SJCRH30 (cell line): ENCODE measurements at places on chromosomes 4 and X.

DNA sequence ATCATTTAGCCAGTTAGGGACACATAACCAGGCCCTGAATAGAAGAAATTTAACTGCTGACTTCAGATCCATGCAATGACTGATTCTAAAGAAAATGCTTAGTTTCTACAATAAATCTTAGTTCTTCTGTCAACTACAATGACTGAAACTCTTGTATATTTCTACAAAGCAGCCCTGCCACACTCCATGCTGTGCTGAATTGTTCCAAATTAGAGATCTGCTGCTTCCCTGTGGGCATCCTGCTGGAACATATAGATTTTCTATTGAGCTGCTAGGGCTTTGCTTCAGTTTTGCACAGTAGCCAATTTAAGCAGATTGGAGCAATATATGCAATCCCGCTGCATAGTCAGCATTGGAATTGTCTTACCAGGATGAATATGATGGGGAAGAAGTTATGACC lies 312.8 kb upstream of the SMIM31 start:
- no peak for DNase-seq

DNA sequence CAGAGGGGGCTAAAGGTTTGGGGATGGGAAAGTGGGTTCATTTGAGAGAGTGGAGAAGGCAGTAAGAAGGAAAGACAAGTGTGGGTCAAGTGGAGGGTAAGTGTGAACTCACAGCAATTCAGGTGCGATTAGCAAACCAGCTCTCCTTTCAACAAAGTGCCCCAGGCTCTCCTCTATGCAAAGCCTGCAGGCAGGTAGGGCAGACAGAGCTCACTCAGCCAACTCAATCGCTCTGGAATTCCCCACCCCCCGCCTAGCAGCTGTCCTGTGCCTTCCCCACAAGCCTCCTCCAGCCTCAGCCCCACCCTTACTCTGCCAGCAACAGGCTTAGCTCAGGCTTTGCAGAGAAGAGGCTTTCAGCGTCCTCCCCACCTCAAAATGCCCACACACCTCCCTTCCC lies 14.8 kb upstream of the MAMLD1 start:
- peak; percentile 77 for DNase-seq

- DNase-seq: no peak
Observed at GRCh38 chr4:126710935-126711334, 921.8 kb upstream of the INTU start.

- DNase-seq: no peak
Observed at GRCh38 chrX:31506928-31507327, 435.1 kb upstream of the FTHL17 start.

- no peak for DNase-seq
Observed at GRCh38 chr4:20356565-20356964, 104.9 kb downstream of the SLIT2 start.

DNA sequence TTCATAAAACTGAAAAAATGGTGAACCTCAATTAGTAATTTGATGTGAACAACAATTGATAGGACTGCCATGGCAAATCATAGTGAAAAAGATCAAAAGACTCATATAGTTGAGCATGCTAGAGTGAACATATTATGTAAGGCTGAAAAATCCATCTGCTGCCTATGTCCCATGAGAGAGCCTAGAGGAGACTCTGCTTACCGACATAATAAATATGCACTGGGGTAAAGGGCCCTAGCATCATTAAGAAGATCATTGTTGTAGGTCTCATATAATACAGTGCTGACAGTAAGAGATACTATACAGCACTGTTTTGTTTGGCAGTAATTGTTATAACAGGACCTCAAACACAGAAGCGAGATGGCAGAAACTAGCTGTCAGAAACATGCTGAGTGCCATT lies 229.0 kb downstream of the PABPC4L start:
- DNase-seq: no peak

DNA sequence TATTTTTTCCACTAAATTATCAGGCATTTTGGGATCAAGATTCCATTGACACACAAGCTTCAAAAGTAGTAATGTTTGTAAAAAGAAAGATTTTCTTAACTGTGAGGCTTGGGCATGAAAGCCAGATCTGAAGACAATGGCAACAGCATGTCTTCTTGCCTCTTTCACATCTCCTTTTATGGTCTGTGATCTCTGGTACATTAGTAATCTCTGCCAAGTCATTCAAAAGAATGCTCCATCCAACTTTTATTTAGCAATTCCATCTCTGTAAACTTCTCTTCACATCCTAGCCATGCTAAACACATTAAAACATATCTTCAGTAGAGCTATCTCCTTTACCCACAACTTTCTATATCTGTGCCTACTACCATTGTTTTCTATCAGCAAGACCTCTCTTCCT lies 465.4 kb downstream of the FAT4 start:
- DNase-seq: no peak

DNA sequence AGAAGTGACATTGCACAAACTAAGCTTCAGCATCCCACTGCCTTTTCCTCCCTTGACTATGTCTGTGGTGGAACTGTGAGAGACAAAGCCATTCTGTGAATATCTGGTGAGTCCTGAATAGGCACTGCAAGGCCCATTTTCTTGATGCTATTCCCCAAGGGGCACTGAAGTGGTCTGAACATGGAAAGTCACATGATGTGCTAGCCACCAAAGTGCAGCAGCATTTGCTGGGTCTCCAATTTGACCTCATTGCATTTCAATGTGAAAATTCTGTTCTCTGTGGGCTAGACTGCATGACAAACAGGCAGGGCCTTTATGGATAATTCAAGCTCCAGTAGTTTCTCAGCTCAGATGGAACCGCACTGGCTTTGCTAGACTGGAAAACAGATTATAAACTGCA lies 627.4 kb upstream of the BOD1L1 start:
- no peak for DNase-seq

DNA sequence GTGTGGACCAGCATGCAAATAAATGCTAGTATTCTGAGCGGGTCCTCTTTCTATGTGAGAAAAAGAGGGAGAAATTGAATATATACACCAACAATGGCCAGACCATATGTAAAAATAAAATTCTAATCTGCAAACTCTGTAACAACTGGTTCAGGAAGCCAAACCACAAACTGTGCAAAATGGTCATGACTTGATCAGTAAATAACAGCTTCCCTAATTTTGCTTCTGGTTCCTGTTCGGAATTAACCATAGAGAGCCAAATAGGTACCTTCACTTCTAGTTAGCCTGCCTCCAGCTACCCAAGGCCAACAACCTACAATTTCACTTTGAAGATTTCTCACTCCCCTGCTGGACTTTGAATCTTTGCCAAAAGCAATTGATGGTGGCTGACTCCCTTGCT lies 1313.2 kb downstream of the ADGRL3 start:
- no peak for DNase-seq
